Cardiac septum (tissue), 1 donor: ENCODE measurements at places on chromosomes 2 and 18.

- DNase-seq, result peak; percentile 72
These were observed 113.6 kb downstream of the MCFD2 start for GRCh38 chr2:46801731-46802664.

DNA sequence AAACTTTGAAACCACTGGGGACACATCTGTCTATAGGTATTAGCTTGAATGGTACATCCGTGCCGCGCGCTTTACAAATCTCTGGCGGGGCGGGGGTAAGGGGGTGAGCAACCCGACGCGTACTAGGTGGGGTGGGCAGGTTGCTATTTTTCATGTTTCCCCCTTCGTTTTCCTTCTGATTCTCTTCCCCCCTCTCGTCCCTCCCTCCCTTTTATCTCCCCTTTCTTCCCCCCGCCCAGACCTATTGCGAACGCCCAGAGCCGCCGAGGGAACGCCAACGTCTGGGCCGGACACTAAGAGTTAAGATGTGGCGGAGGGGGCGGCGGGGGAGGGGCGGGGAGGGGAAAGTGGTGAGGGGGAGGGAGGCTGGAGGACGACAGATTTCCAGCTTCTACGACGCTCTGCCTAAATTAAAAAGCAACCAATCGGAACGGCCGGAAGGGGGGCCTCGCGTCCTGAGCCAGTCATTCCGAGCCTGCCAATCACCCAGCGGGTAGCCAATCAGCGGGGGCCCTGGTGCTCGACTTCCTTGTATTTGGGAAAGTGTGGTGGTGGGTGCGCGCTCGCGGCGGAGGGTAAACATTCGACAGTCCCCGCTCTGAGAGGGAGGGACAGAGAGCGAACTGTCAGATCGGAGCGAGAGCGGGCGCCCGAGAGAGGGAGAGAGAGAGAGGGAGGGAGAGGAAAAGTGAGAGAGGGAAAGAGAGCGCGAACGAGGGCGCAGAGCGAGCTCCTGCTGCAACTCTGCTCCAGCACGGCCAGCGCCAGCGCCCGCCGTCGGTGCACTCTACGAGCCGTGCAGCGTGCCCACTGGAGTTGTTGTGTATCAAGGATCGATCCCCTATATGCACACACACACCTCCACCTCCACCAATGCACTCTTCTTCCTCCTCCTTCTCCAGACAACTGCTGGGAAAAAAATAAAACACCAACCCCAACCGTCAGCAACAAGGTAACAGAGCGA lies at the start of gene POU3F3:
POU3F3 (plus strand) TSS at position 582 of the 964 bp plus-strand sequence. CDS start 1,396 bp downstream, outside the sequence.
- DNase-seq, result no peak

- no peak for DNase-seq
These were observed 193.2 kb downstream of the TPGS2 start for GRCh38 chr18:36635414-36636096.

GRCh38 chr2:153311432-153311831 lies 167.1 kb downstream of the RPRM start:
- no peak for DNase-seq

GRCh38 chr18:47901624-47902362 lies 28.7 kb downstream of the SMAD2 start:
- DNase-seq, result no peak

- no peak for DNase-seq
These were observed 134.8 kb downstream of the EIPR1 start for GRCh38 chr2:3242747-3243369.

DNA sequence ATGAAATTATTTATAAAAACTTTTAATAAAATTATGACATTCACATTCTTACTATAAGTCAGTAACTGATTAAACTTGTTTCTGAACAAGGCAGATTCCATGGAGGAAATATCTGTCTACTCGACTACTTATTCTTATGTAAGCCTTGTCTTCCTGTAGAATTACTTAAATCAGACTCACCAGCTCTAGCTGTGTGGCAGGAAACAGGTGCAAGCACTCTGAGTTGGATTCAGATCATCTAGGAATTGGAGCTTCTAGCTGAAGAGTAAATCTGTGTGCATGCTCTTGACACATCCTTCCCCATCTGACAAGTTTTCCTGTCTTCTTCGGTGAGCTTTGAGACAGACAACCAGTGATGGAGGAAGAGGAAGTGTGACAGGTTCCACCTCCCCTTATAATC lies 284.7 kb downstream of the TRIB2 start:
- no peak for DNase-seq

GRCh38 chr18:7890075-7890474 lies 323.0 kb downstream of the PTPRM start:
- no peak for DNase-seq

DNA sequence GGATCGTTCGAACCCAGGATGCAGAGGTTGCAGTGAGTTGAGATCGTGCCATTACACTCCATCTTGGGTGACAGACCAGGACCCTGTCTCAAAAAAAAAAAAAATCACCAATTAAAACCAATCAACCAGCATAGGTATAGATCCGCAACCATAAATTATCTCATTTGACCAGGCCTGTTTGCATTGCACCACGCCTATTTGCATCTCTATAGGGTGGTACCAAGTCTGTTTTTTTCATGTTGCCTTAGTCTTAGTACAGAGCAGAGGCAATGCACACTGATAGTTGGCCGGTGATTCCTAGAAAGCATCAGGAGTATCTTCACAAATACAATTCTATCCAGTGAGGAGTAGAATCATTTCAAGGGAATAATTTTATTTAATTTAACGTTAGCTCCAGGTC lies 9.3 kb upstream of the NPC1 start:
- DNase-seq, result no peak

DNA sequence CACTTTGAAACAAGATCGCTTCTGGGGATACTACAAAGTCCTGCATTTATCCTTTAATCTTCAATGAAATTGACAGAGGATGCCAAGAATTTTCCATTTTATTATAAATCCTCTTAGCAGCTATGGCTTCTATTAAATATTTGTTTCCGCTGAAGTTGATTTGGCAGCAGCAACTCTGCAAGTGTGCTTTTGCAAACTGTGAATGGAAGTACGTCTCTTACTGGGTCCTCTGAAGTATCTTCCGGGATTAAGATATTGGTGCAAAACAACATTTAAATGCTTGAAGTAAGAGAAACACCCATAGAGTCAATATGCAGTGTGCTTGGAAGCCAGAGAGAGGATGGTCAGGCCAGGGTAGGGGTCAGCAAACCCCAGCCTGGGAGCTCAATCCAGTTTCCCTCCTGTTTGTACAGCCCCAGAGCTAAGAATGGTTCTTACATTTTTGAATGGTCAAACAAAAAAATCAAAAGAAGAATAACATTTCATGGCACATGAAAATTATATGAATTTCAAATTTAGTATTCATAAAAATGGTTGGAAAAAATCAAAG lies 13.6 kb downstream of the CCDC68 start:
- DNase-seq, result no peak

GRCh38 chr2:187429989-187430388 lies 18.1 kb downstream of the CALCRL start:
- no peak for DNase-seq

DNA sequence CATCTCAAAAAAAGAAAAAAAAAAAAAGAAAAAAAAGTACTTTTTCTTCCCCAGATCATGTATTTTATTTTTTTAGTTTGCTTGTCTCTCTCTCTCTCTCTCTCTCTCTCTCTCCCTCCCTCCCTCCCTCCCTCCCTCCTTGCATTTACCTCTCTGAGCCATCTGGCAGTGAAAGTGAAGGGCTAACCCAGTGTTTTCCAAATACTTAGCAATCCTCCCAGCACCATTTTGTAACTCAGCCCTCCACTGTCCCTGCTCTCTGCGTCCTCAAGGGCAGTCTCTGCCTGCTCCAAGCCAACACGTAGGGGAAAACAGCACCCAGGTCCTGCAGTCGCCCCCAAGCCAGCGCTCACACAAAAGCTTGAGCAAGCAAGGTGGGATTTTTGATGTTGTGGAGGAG lies 19.6 kb upstream of the TEX44 start:
- no peak for DNase-seq

GRCh38 chr18:77057006-77057395 lies 75.6 kb downstream of the MBP start:
- DNase-seq, result no peak

DNA sequence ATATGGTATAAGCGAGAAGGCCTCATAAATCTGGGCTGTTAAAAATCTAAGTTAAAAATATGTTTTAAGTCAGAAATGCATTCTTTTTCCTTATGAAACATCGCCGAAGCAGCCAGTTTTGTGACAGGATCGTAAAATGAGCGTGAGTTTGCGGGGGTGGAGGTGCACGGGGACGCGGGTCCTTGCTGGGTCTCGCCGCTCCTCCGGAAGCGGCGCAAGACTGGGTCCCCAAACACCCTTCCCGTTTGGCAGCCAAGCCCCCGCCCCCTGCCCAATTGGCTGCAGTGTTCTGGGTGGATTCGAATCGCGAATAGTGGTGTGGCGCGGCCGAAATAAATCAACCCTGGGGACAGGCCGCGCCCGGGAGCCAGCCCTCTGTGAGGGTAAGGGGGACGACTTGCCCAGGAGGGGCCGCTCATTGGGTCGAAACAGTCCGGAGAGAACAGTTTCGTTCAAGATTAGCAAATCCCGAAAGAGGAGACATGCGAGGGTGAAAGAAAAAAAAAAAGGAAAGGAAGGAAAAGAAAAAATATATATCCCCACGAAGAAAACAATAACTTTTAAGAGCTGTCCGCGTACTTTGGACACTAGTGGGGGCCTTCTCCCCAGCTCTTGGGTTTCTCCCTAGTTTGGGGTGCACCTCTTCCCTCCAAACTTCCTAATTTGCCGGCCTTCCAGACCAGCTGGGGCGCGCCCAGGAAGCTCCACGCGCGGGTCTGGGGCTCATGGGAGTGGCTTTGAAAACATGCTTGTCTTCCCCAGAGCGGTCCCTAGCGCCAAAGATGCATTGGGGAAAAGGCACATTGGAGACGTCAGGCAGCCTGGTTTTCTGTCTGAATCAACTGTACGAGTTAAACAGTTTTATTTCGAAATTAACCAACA lies 3.1 kb upstream of the GATA6 start:
- peak; percentile 82 for DNase-seq

DNA sequence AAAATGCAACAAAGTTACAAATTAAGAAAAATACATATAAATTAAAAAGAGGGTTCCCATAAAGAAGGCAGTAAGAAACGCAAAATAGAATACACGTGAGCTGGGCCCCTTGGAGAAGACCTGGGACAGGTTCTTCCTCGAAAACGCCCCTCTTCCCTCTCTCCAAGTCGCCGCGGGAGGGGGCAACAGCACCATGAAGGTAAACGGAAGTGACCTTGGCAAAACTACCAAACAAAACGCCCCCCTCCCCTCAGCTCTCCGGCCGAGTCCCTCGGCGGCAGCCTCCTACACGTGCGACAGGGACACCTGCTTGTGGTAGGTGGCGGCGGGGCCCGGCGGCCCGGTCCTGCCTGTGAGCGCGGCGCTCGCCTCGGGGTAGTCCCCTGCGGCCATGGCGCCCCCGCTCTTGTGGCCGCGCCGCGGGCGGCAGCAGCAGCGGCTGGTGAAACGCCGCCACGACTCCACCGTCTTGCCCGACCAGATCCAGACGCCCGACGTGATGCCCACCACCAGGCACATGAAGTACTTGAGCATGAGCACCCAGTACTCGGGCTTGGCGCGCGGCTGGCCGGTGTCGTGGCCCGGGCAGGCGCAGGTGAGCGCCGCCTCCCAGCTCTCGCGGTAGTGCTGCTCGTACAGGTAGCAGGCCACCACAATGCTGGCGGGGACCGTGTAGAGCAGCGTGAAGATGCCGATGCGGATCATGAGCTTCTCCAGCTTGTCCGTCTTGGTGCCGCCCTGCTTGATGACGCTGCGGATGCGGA lies 2.8 kb downstream of the FZD5 start:
- DNase-seq, result no peak

DNA sequence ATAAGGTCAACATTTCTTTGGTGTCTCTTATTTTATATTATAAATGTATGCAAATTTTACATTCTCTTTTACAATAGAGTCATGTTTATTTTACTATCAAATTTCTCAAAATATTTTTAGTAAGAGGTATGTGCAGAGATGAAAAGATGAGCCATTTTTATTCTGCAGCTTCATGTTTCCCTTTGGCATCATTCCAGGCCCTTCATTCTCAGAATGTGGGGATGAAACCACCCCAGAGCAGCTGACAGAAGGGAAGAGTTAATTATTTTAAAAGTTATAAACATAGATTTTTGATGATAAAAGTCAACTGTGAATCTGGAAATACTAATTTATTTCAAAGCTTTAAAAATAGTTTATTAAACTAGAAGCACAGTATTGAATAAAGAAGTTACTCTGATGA lies 12.8 kb upstream of the FSHR start:
- no peak for DNase-seq
